ENCODE measurements at places on chromosomes 12 and 14. TPM values are rescaled to one million over a fixed set of nuclear protein-coding genes. Genes with fewer than 3 reads are reported as not detected.

Gene PKP2
- total RNA-seq = 1.5 TPM

Gene SAMD15
- 3.3 TPM for total RNA-seq

Gene GUCY2C
- not detected for total RNA-seq

- no peak for DNase-seq
Measured at GRCh38 chr14:58574623-58575022, 63.1 kb upstream of the DACT1 start.

DNA sequence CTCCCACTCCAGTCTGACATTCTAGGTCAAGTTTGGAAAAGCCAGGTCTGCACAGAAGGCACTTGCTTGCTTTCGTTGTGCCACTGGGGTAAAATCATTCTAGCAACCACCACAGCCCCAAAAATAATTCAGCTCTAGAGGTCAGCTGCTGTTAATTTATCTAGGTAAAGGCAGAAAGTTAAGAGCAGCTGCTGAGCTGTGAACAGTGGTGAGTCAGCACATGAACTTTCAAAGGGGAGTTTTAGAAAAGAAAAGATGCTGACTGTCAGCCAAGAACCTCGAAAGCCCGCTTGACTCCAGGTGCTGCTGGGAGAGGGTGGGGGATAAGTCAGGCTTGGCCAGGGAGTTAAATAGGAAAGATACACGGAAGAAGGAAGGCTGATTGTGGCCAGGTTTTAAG, 12.7 kb downstream of the CCDC197 start:
- DNase-seq = no peak

DNA sequence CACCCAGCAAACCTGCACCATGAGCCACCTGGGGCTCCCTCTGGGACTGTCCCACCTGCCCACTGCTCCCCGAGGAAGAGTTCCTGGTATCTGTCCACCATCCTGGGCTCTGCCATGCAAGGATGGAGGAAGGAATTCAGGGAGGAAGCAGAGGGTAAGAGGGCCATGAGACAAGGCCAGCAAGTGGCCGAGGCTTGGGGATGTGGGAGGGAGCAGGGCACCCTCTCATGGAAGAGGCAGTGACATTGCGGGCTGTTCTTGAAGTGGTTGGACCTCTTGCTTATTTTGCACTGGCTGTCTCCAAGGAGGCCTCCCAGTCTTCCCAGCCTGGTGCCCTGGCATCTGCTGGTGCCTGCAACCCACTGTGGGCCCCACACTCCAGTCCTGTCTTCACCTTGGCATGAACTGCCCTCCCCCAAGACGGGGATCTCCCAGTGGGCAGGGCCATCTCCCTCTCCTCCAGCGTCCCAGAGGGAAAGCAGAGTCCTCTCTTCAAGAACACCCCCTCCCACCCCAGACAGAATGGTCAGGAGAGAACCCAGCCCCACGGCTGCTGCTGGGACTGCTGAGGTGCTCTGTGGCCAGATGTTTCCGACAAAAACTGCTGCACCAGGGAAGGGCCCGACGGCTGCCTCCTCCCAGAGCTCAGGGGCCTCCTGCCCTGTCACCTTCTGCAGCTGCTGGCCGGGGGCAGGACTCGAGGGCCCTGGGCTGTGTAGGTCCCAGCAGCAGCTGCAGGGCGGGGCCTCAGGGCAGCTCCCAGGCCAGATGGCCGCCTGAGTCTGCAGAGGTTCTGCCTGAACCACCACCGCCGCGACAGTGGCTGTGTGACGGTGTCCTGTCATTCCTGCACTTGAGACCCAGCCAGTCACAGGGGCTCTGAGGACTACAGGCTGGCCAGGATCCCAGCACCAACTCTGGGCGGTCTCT, 1.8 kb upstream of the AKT1 start:
- DNase-seq = no peak

GRCh38 chr14:93005135-93005813, 82.3 kb downstream of the CHGA start:
- no peak for DNase-seq

DNA sequence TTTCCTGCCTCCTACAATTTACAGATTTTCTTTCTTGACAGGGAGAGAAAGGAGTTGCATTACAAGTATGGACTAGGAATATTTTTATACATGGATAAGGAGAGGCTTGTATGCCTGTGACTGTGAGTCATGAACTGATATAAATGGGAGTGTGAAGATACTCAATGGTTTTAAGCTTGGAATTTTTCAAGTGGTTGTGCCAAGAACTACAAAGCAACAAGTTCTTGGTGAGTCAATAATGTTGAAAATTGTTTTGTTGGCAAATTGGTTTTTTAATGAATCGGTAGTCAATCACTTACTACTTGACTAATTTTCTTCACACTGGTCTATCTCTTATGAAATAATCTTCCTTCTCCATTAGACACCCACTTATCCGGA, 58.9 kb upstream of the HMGA2 start:
- DNase-seq = no peak

Data from glomerular endothelial cell (primary cell).